ENCODE measurements at places on chromosomes 5 and 9. TPM values are rescaled to one million over a fixed set of nuclear protein-coding genes. Genes with fewer than 3 reads are reported as not detected.

Gene FAM174A
- 6.9 TPM for total RNA-seq

Gene MAT2B
- total RNA-seq: 45.4 TPM

Gene ANKRD33B
- 19.1 TPM for total RNA-seq

Gene PCDHGA8
- 3.0 TPM for total RNA-seq

Gene TMEM215
- total RNA-seq: not detected

Gene IFNA2
- not detected for total RNA-seq

Gene PFDN1
- 64.4 TPM for total RNA-seq

Gene FCN2
- total RNA-seq: not detected

Gene DPP7
- total RNA-seq: 25.4 TPM

Gene ANKRD18B
- total RNA-seq: 9.4 TPM

Gene EGFL7
- 33.7 TPM for total RNA-seq

Gene AK1
- 24.8 TPM for total RNA-seq

Gene INSL6
- total RNA-seq: not detected

Gene SCGB3A2
- 1.8 TPM for total RNA-seq

Gene GNA14
- 0.62 TPM for total RNA-seq

Gene WNK2
- total RNA-seq: 41.7 TPM

Gene PCDHA7
- total RNA-seq: 2.1 TPM

Gene PFN3
- total RNA-seq: not detected

Gene NAA35
- total RNA-seq: 31.3 TPM

Gene RAB3C
- total RNA-seq: 4.7 TPM

Gene CLTB
- 40.3 TPM for total RNA-seq

Gene TCF7
- total RNA-seq: 6.4 TPM

Gene PCDHA8
- 0.71 TPM for total RNA-seq

Gene IRX1
- 1.9 TPM for total RNA-seq

Gene IL17B
- total RNA-seq: not detected

Gene SLC28A3
- not detected for total RNA-seq

Gene PCDHGA4
- total RNA-seq: 0.80 TPM

All from endodermal cell (in vitro differentiated cells).